ENCODE measurements at places on chromosomes 1 and 21.

DNA sequence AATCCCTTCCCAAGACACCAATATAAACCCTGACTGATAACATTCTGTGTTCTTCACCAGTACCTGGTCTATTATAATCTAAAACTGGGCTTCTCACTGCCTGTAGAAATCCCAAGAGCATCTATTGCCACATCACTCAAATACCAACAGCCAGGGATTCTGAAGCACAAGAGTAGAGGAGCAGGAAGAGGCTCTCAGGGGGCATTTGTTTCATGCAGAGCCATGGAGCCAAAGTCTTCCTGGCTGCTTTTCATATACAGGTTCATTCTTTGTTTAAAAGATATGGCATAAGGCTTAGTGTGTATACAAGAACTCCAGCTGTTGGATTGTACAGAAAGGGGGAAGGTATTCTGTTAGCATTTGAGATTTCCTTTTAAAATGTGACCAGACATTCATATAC lies 38.2 kb upstream of the USH2A start:
- DNase-seq = peak; percentile 7

DNA sequence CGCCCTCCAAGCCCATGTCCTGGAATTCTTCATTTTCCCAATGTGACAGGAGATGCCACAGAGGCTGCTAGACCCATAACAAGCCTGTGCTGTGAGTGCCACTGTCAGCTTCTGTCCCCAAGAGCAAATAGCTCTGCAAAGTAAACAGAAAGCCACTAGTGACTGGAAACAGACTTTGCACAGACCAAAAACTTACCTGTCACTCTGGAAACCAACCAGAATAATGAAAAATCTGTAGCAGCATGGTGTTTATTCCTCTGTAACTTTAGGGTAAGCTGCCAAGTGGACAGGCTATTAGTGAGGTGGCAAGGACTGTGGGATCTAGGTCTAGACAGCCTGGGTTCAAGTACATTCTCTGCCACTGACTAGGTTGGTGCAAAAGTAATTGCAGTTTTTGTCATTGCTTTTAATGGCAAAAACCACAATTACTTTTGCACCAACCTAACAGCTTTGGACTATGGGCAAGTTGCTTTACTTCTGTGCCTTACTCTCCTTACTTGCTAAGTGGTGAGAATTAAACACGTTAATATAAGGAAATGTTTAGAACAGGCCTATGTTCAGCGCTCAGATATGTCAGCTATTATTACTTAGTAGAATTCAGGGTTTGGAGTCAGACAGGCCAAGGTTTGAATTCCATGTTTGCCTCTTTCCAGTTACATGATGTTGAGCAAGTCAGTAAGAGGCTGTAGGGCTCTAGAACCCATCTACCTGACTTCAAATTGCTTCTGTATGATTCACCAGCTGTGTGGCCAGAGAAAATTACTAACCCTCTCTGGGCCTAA lies at the start of gene C8B:
TSS of gene C8B (minus strand) at position 100 of the 782 bp plus-strand sequence. CDS start at position 33, 67 bp downstream.
- no peak for DNase-seq

GRCh38 chr1:204464187-204464631 lies 30.4 kb downstream of the PIK3C2B start:
- no peak for DNase-seq

- DNase-seq = no peak
Measured at GRCh38 chr1:112380356-112380755, 15.7 kb upstream of the CTTNBP2NL start.

DNA sequence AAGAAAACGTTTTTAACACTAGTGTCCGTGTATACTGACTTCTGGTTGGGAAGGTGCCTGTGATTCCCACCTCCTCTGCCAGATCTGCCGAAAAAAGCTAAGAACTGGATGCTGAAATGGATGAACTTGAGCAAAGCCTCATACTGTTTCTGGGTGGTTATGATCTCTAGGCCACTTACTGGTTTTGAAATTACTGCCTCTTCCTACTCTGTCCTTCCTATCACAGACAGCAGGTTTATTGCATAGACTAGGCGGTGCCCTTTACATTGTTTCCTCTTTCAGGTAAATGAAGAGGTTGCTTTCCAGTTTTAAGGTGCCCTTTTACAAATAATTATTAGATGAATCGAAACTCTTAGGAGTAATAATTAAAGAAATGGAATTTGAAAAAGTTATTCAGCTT lies 27.5 kb downstream of the PEX14 start:
- DNase-seq = no peak

DNA sequence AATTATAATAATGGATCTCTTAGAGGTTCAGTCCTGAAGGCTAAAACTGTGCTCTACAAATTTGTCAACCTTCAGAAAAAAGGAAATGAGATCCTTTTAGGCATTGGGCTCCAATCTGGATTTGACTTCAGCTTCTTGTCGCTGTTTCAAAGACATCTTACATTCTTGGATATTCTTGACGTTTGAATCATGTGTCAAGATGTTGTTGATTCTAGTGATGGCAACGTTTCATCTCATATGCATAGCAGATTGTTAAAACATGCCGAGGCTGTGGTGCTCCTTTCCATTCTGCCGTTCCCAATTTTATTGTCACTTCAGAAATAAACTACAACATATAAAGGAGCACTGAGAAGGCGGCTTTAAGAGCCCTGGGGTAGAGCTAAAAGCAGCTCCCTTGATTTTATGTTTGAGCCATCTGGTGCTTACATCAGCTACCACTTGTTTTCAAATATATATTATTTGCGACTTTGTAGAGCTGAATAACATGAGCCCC lies 467.6 kb upstream of the ZRANB2 start:
- no peak for DNase-seq

- no peak for DNase-seq
Measured at GRCh38 chr1:179973198-179974110, 18.8 kb downstream of the CEP350 start.

DNA sequence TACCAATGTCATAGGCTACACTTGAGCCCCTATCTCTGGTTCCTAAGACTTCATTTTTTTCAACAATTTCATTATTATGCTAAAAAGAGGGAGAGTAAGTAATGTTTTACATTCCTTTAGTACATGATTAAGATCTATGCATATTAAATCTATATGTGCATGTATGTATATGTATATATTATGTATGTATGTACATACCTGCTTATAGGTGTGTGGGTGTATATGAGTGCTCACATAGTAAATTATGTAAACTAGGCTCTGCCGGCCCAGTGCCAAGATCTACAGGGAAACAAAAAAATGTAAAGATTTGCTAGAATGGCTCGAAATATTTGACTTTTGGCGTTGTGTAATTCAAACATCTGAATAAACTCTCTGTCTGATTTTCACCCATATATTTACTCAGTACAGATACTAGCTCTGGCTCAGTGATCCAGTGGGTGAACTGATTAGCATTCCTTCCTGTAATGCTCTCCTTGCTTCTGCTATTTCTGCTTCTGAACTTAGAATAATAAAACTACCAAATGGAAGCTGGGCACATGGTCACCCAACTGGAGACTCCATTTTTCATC lies 113.1 kb upstream of the FGGY start:
- no peak for DNase-seq

DNA sequence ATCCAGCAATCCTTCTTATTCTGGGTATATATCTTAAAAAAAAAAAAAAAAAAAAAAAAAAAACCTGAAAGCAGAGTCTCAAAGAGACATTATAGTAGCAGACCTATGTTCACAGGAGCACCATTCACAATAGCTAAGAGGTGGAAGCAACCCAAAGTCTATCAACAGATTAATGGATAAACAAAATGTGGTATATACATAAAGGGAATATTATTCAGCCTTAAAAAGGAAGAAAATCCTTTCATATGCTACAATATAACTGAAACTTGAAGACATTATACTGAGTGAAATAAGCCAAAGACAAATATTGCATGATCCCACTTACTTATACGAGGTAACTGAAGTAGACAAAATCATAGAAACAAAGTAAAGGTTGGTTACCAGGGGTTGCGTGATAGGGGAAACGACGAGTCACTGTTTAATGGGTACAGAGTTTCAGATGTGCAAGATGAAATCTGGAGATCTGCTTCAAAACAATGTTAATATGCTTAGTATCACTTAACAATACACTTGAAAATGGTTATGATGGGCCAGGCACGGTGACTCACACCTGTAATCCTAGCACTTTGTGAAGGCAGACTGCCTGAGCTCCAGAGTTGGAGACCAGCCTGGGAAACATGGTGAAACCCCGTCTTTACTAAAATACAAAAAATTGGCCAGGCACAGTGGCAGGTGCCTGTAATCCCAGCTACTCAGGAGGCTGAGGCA lies 29.5 kb downstream of the PIK3R3 start:
- peak; percentile 19 for DNase-seq

- DNase-seq = no peak
Measured at GRCh38 chr1:70840260-70840953, 207.2 kb downstream of the PTGER3 start.

DNA sequence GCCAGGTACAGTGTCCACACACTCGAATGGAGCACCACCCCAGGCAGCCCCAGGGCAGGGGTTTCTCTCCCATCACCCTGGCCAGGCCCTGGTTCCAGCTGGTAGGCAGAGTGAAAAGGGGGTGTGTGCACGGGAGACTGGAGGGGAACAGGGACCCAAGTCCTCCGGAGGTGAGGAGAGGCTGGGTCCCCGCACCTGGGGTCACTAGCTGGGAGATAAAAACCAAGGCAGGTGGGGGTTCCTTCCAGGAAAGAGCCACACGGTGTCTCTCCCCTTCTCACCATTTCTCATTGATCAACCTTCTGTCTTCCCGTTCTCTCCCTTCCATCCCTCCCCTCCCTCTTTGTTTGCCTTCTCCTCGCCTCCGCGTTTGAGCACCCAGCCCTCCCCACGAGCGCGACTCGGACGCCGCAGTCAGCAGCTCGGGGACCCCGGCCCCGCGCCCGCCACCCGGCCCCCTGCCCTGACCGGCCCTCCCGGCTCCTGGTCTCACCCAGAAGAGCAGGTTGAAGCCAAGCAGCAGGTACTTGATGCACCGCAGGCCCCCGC lies 358 bp downstream of the TSPAN2 start:
- no peak for DNase-seq

- no peak for DNase-seq
Measured at GRCh38 chr1:9238550-9238949, 4.0 kb downstream of the H6PD start.

- DNase-seq = peak; percentile 30
Measured at GRCh38 chr1:114286179-114286578, 132.5 kb upstream of the SYT6 start.

DNA sequence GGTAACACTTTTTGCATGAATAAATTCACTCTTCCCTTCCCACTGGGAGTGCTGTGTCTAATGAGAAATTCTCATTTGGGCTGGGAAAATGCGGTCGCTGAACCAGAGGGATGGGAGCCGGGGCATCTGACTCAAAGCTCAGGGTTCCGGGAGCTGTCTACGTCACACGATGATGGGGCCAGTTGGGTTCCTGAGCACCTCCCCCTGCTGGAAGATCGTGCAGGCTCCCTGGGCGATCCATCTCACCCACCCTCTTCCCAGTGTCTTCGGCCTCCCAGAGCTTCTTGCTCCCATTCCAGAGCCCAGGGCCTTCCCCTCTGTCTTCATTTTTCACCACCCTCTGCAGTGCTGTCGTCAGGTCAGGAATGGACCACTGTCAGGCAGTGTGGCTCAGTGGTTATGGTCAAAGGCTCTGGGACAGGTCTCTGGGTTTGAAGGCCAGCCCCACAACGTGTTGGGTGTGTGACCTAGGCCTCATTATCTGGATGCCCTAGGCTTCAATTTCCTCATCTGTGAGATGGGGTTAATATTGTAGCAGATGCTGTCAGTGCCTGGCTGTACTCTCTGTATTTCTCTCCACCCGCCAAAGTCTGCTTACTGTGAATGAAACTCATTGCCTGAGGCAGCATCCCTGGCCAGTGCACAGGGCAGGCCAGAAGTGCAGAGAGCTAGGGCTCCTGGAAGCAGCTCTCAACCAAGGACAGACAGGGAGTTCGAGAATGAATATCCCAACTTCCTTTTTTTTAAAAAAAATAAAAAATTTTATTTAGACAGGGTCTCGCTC lies 31.8 kb downstream of the IGSF21 start:
- no peak for DNase-seq

DNA sequence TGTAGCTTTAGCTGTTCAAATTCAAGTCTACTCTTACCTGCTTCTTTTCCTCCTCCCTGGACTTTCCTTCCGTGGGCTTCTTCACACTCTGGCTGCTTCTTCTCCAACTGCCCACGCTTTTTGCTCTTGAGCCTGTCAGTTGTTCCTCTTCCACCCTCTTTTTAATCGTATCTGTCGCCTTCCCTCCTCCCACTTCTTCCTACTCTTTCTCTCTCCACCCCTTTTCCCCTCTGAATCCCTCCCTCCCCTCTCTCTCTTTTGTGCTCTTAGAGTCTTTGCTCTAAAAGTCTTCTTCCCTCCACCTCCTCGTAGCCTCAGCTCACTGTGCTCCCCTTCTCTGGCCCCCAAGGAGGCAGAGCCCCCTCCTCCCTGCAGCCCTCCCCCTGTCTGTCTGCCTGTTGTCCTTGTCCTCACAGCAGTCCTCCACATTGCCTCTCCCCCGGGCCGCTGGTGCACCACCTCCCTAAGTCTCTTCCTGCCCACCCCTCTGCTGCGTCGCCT lies 12.9 kb upstream of the GJA5 start:
- no peak for DNase-seq

DNA sequence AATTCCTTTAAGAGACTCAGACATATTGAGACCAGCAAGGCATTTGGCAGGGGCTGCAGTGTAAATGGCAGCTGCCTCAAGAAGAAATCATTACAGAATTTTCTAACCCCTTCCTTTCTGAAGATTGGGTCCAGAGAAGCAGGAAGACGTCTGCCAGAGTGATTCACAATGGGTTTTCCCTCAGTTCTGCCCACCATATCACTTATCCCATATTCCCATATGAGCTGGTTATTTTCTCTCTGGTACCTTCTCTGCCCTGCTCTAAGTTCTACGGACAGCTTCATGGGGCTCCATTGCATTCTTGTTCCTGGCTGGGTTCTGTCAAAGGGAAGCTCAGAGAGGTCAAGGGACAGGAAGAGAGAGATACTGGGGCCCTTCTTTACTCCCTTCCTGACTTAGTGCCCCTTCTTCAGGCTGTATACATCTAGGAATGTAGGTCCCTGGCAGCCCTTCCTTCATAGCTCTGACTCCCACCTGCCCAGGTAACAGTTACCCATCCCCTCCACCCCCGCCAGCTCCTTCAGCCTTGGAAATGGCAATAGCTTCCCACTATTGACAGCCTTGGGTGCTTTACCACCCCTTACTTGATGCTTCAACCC lies 420.6 kb upstream of the DAB1 start:
- DNase-seq = no peak

GRCh38 chr21:41783476-41784180 lies 16.8 kb upstream of the RIPK4 start:
- peak; percentile 69 for DNase-seq

GRCh38 chr1:188672153-188672552 lies 1805.5 kb downstream of the BRINP3 start:
- no peak for DNase-seq

GRCh38 chr1:221868593-221869303 lies 126.9 kb upstream of the DUSP10 start:
- DNase-seq = peak; percentile 80

- DNase-seq = no peak
Measured at GRCh38 chr1:175343945-175344344, 151.4 kb upstream of the KIAA0040 start.

DNA sequence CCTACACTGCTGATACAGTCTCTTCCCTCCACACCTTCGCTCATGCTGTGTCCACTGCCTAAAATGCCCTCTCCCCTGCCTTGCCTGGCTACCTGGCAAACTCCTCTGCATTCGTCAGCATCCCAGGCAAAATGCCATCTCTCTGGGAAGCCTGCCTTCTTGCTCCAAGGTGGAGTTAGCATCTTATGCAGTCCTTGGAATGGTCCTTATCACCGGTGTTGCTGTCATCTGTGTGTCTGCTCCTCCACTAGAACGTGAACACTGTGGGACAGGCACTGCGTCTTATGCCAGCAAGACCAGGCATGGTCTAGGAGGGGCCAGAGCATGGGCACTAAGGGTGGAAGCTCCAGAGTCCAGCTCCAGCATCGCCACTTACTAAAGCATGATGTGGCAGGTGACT lies 211.8 kb downstream of the MATN1 start:
- DNase-seq = no peak

GRCh38 chr1:85976516-85977205 lies 179.9 kb downstream of the COL24A1 start:
- no peak for DNase-seq
